ENCODE measurements at places on chromosomes 6 and 20. TPM values are rescaled to one million over a fixed set of nuclear protein-coding genes. Genes with fewer than 3 reads are reported as not detected.

Gene RAET1L
- 0.28 TPM for total RNA-seq

Gene PGC
- 0.28 TPM for total RNA-seq

Gene MAS1
- total RNA-seq, result under 0.01 TPM

Gene SLC32A1
- not detected for total RNA-seq

Gene BACH2
- total RNA-seq, result 12.3 TPM

Gene PKHD1
- total RNA-seq, result 0.05 TPM

Gene RAB32
- total RNA-seq, result 40.8 TPM

Gene DDO
- total RNA-seq, result 0.14 TPM

Gene VIP
- 0.14 TPM for total RNA-seq

Gene ZNF133
- total RNA-seq, result 10.9 TPM

Gene PANK2
- 36.9 TPM for total RNA-seq

Gene COL12A1
- total RNA-seq, result 16.3 TPM

Gene ADGRG6
- total RNA-seq, result 10.2 TPM

Gene EPPIN
- total RNA-seq, result not detected

Gene DIDO1
- 33.4 TPM for total RNA-seq

Gene CCN5
- 0.05 TPM for total RNA-seq

Gene TSPO2
- total RNA-seq, result 0.38 TPM

Gene CD93
- 19.8 TPM for total RNA-seq

Gene GTF2H4
- 12.9 TPM for total RNA-seq

Gene CALHM5
- 0.33 TPM for total RNA-seq

Gene EDN3
- 1.1 TPM for total RNA-seq

Gene SLA2
- 21.5 TPM for total RNA-seq

Gene OR2B6
- total RNA-seq, result 0.19 TPM

Gene SLC17A3
- 0.14 TPM for total RNA-seq

Gene PI16
- total RNA-seq, result 3.3 TPM

All from thymus (tissue), 14 donors.